DMS 273 treated with DMSO at 0.1 percent for 48 hours (cell line): ENCODE measurements at places on chromosomes 5 and 9.

- no peak for DNase-seq
Observed at GRCh38 chr5:16970826-16971225, 34.7 kb upstream of the MYO10 start.

GRCh38 chr5:104987074-104987473, 1424.5 kb upstream of the NUDT12 start:
- no peak for DNase-seq

DNA sequence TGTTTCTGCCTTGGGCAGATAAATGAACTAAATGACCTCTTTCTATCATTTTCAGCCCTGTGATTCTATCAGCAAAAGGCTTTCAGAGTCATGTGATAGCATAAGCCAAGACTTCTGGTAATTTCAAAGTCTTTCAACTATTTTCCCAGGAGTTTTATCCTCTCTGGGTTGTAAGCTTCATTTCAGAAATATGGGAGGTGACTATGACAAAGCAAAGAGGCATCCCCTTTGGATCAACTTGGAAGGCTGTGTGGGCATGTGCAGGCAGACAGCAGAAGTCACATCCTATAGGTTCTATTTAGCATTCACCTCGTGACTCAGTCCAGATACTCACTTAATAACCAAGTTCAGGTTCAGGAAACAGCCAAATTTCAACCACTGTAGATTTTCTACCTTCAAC, 149.0 kb upstream of the FST start:
- DNase-seq: no peak

GRCh38 chr5:53749621-53750020, 189.2 kb downstream of the NDUFS4 start:
- no peak for DNase-seq

DNA sequence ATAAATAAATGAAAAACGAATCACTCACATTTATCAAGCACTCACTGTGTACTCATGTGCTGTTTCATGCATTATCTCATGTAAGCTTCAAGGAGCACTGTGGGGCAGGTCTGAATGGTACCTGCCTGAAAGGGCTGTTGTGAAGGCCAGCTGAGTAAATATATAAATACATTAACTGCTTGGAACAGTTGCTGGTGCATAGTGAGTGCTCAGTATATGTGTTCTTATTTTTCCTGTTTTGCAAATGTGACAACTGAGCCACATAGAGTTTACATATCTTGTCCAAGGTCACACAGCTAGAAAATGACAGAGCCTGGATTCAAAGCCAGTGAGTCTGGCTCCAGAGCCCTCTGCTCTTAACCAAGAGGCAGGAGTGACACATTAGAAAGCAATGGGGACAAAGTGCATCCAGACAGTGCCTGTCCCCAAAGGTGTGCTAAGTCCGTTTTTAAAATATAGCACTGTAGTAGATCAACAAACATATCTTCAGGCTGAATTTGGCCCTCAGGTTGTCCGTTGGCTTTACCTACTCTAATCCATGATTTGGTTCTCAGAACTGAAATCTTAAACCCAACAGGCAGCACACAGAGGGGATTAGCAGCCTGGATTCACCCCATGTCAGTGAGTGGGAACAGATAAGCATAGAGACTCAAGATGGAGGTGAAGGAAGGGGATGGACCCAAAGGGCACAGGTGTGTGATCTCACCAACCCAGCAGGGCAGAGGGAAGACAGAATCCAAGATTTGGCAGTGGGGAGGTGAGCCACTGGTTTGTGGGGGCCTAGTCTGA, 70.8 kb downstream of the WWC1 start:
- DNase-seq: no peak

DNA sequence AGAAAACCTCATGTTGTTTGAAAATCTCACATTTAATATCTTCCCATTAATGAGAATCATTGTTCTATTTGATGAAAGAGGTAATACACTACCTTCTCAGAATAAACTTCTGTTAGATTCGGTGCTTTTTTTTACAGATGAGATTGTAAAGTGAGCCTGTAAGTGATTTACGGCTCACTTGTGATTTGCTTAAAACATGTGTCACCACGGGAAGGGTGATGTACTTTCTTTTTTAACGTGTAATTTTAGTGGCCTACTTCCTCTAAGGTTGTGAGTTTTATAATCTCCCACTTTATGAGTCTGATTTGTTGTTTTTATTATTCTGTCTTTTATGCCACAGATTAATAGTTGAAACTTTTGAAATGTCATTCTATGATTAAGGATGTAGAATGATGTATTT, 15.9 kb downstream of the ANXA1 start:
- no peak for DNase-seq

DNA sequence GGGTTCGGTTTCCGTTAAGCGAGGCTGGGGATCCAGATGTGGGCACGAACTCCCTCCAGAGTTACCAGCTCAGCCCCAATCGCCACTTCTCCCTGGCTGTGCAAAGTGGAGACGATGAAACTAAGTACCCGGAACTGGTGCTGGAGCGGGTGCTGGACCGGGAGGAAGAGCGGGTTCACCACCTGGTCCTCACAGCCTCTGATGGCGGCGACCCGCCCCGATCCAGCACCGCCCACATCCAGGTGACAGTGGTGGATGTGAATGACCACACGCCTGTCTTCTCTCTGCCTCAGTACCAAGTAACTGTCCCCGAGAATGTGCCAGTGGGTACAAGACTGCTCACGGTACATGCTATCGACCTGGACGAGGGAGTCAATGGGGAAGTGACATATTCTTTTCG, 803 bp downstream of the PCDHGA7 start:
- no peak for DNase-seq

DNA sequence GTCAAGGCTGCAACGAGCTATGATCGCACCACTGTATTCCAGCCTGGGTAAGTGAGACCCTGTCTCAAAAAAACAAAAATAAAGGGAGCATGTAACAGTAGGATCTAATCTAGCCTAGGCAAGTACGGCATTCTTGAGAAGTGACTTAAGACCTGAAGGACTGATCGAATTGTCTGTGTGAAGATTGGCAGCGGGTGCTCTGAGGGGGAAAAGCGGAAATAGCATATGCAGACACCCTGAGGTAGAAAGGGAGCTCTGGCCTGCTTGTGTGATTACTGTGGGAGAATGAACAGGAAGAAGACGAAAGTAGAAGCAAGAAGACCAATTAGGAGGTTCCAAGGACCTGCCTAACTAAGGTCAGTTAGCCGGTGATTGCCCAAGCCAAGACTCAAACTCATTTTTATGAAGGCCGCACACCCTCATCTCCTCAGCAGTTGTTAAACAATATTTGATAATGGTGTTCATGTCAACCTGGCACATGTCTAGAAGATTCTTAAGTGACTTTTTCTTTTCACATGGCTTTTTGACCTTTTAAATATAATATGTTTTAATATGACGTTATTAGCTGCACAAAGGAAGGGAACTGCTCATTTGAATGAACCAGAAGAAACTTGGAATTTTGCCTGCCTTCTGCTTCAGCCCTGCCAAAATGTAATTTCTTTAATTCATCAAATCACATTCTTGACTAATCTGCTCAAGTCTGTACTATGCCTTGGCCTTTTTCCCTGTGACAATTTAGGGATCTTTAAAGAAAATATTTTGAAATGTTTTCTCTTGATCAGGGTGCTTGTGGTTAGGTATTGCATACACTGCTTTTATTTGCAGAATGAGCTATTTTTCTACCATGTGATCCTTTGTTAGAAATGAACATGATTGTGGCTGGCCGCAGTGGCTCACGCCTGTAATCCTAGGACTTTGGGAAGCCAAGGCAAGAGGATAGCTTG, 289.2 kb upstream of the DMRT1 start:
- DNase-seq: no peak

DNA sequence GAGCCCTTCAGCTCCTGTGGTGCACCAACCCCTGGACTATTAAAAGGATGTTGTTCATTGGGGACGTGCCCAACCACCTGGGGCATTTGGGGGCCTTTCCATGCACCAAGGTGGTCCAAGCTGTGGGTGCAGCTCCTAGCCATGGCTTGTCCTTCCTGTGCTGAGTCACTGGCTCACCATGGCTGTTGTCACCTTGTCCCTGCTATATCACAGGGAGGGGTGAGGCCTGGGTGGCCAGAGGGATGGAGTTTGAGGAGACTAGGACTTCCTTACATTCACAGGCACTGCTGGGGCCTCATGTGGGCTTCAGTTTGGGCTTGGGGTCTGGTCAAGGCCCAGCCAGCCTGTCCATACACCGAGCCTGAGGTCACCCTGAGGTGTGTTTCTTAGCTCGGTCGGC, 45.5 kb downstream of the PHF2 start:
- no peak for DNase-seq

DNA sequence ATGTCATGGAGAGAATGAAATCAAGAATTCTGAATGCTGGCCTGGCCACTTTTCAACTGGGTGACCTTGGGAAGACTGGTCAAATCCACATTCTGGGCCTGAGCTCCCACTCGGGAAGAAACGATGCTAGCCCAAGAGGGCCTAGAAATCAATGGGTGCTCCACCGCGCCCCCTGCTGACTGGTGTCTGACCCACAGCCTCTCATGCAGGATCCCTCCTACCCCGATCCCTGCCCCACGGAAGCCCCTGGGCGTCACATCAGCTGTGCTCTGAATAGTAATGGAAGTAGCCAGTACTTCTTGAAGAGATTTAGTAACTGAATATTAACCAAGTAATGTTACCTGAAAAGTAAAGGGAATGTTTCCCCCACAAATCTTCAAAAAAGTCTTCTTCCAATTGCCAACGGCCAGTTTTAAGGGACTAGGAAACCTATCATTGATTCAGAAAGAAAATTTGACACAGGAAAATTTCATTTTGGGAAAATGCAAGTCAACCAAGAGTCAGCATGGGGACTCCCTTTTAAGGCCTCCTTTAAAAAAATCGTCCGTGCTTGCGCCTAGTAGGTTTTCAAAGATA, 43.9 kb downstream of the CRB2 start:
- no peak for DNase-seq

DNA sequence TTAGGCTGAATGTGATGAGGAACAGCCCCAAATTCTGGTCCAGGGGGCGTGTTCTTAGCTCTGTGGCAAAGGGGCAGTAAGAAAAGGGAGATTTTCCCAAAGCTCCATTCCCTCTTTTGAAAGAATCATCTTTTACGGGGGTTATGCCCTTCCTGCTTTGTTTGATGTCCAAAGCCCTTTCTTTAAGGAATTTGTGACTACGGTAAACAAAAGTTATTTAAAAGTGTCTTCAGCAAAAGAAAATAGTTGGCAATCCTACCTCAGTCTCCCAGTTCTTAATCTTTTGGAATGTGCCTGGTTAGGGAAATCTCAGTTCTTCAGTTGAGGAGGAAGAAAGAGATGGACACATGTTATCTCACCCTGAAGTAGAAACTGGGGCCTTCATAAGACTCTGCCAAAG, 24.4 kb upstream of the ARSI start:
- no peak for DNase-seq

DNA sequence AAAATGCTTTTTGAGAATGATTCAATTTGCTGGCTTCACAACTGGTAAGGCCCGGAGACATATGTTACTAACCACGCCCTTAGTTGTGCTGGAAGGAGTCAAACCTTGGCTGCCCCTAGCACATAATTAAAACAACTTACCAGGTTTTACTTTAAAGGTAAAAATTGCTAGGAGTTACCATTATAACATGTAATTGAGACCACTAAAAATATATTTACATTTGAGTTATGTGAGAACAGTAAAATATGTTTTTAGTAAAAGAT, 435.6 kb upstream of the CDH9 start:
- DNase-seq: no peak

- DNase-seq: no peak
Observed at GRCh38 chr5:139925216-139925562, 117.9 kb downstream of the NRG2 start.

DNA sequence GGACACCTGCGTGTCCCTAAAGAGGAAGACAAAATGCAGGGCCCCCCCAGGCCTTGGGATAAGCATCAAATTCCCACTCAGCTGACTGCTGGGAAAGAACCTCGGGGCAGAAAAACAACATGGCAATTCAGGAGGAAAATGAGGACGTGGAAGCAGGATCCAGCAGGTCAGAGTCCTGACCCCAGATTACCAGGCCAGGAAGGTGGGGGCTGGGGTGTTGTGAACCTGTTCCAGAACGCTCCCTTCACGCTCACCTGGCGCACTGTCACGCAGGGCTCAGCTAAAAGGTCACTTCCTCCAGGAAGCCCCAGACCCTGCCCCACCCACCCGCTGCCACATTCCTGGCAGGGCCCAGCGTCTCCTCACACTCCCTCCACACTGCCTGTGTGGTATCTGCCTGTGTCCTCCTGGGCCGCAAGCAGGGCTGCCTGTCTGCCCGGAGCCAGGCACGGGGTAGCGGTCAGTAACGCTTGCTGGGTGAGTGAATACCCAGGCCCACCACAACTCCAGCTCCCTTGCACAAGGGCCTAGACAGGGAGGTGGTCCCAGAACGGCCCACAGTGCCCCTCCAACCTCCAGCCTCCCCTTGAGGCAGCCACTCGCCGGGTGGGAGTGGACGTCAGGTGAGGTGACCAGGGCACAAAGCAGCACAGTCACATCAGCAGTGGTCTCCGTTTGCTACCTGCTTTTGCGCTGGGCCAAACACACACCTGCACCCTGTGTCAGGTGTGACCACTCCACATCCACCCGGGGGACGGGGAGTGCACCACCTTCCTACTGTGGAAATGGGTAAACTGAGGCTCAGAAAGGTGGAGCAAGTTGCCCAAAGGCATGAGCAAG, 18.1 kb downstream of the VAV2 start:
- no peak for DNase-seq

- DNase-seq: peak; percentile 40
Observed at GRCh38 chr5:126269511-126269910, 153.7 kb upstream of the GRAMD2B start.

DNA sequence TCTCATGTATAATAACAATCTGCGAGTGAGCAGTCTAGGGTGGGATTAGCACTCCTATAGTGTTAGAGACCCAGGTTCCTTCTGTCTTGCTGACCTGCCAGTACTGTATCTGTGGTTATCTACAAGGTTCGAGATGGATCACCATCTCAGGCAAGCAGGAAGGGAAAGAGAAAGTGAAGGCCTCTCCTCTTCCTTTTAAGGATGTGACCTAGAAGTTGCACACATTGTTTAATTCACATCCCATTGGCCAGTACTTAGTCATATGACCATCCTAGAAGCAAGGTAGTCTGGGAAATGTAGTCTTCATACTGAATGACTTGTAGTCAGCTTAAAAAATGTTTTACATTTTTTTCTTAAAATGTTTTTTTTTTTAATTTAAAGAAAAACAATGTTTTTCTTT, 168.6 kb downstream of the CARTPT start:
- DNase-seq: peak; percentile 63

- no peak for DNase-seq
Observed at GRCh38 chr9:114167591-114168091, 12.3 kb downstream of the COL27A1 start.

GRCh38 chr5:58675341-58675740, 92.5 kb downstream of the RAB3C start:
- no peak for DNase-seq

- no peak for DNase-seq
Observed at GRCh38 chr5:139473105-139473504, 2.3 kb downstream of the SMIM33 start.

- DNase-seq: no peak
Observed at GRCh38 chr5:142055301-142055700, 42.5 kb upstream of the GNPDA1 start.

- DNase-seq: no peak
Observed at GRCh38 chr9:14325147-14325546, 11.2 kb upstream of the NFIB start.

GRCh38 chr5:117065161-117065560, 490.5 kb upstream of the SEMA6A start:
- DNase-seq: no peak
